AG04450 (cell line): ENCODE measurements at places on chromosomes 7 and 10. TPM values are rescaled to one million over a fixed set of nuclear protein-coding genes. Genes with fewer than 3 reads are reported as not detected.

DNA sequence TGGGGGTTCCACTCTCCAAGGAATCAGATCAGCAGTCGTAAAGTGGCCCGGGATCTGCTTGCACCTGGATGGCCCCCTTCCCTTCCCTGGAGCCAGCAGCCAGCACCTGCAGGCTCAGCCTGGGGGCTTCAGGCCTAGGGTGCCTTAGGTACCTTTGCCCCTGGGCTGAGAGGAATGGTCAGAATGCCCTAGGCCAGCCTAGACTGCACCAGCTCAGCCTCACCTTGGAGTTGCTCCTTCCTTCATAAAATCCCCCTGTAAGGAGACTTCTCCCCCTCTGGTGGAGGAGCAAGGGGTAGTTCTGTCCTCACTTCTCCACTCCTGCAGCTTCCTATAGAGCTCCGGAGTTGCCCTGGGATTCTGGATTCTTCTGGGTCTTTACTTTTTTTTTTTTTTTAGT, 32.4 kb upstream of the LBX1 start:
- no peak for DNase-seq

DNA sequence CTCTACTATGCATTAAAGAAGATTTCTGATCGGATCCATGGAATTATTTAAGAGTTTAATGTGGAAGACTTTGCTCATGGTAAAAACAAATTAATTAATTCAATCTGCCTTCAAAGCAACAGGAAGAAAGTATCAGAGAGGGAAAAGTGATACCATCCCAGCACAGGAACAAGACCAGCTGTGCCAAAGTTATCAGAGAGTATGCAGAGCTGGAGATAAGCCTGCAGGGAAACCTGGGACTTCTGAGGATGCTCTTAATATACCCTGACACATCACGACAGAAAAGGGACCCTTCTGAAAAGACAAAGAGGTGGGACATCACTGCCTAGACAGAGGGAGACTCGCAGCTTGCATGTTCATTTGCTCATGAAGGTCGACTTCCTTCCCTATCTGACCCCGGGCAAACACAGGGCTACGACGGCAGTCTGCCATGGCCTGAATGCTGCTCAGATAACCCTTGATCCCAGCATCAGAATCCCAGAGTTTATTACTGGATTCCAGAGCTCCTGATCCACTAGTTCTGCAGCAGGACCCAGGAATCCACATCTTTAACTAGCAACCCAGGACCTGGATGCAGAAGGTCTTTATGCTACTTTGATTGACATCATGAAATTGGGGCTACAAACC, 29.5 kb downstream of the FAM171A1 start:
- DNase-seq, result no peak

- no peak for DNase-seq
Observed at GRCh38 chr7:73823257-73823656, 7.5 kb upstream of the CLDN4 start.

DNA sequence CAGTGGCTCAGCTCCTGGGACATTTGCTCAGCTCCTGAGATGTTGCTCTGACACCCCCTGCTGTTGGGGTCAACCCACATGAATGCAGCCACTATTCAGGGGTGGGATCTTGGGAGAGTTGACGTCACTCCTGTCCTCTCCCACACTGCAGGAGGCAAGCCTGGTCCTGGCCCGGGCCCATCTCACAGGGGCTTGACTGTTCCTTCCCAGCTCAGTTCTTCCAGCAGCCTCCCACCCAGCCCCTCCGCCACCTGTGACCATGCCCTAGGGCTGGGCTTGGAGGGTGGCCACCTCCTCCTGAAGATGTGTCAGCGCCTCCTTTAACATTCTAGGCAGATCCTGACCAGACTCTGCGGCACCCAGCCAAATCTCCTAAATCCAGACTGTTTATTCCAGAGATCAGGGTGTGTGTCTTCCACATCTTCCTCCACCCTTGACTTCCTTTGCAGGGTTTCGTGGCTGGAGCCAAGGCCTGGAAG, 19.1 kb upstream of the OPALIN start:
- no peak for DNase-seq

GRCh38 chr7:155423337-155424285, 34.3 kb upstream of the EN2 start:
- DNase-seq, result no peak

DNA sequence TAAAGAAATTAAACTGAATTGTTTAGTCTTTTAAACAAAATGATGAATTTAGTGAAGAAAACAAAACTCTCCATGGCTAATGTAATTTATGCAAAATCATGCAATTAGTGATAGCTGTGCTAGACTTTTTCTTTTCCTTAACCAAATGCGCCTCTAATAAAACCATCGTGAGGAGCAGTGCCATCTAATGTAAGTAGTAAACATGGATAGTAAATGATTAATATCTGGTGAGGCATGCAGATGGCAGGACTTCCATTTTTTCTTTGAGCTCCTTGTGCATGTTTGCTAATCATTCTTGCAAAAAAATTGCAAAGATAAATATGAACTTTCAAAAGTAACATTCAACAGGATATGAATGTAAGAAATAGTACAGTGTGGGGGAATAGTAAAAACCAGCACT, 2.3 kb downstream of the INSYN2A start:
- DNase-seq, result no peak

- no peak for DNase-seq
Observed at GRCh38 chr7:51090411-51090810, 226.2 kb downstream of the COBL start.

DNA sequence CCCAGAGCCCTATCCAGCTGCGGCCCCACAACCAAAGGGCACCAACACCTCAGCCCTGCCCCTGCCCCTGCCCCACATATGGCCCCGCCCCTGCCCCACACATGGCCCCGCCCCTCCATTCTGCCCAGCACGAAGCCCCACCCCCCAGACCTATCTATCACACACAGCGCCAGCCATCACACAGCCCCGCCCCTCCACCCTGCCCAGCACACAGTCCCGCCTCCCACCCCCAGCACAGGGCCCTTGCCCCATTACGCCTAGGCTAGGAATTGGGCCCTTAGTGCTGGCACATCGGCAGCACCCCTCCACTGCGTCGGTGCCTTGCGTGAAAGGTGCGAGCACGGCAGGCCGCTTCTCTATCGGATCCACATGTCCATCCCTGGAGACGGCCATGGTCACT, 126.8 kb downstream of the MAD1L1 start:
- DNase-seq, result no peak

DNA sequence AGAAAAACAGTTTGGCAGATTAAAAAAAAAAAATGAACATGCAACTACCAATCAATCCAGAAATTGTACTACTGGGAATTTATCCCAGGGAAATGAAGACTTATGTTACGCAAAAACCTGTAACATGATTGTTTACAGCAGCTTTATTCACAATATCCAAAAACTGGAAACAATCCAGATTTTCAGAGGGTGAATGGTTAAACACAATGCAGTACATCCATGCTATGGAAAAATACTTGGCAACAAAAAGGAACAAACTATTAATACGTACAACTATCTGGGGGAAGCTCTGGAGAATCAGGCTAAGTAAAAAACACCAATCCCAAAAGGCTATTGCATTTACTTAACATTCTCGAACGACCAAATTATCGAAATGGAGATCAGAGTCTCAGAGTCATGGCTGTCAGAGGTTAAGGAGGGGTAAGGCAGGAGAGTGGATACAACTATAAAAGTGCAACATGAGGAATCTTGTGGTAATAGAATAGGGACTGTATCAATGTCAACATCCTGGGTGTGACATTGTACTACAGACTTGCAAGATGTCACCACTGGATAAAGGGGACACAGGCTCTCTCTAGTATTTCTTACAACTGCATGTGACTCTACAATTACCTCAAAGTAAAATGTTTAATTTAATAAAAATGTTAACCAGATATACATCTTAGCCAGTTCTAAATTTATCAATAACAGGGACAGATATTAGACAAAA, 21.5 kb upstream of the RUFY2 start:
- no peak for DNase-seq

DNA sequence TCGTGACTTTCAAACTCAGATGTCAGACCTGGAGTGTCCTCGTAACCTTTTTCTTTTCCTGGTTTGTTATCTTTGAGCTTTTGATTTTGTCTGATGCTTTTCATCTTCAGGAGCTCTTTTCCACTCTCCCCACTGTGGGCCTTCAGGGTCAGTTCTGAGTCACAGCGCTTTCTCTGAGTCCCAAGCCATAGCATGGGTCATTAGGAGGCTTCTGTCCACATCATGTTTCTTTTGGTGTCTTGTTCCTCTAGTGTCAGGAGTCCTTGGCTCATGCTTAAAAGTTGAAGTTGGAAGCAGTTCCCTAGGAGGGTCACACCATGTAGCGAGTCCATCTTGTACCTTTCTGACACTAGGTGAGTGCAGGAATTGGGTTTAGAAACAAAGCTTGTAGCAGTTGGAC, 40.3 kb downstream of the DAGLB start:
- DNase-seq, result no peak

DNA sequence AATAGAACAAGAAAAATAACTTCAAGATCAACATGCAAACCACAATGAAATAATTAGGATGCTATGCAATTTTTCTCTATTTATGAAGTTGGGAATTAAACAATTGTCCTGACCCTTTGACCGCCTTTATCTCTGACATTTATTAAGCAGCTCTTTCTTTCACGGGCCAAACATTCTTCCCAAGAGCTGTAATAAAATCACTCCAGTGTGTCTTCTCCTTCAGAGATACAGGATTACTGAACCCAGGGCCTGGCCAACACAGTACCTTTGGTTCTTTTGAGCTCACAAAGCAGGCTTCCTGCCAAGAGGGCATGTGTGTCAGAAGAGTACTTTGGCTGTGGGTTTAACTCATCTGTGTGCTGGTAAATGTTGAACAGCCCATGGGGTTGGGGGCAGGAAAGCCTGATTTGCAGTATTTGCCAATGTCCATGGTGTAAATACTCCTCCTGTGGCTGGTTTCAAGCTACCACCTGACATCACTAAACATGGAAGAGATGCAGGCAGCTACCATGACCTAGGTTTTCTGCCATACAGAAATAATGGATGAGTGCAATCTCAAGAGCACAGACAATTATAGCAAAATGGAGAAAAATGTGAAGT, 121.7 kb downstream of the FANK1 start:
- DNase-seq, result peak; percentile 13

GRCh38 chr10:129418496-129419225, 48.4 kb upstream of the MGMT start:
- DNase-seq, result no peak

Gene PDE1C
- polyA plus RNA-seq, result 3.4 and 3.8 TPM in 2 replicates

Gene PLPP4
- 0.10 TPM in 1 of 2 replicates, not detected in the other for polyA plus RNA-seq

Gene CTBP2
- polyA plus RNA-seq, result 52.5 and 64.0 TPM in 2 replicates

Gene BAMBI
- 10.8 and 11.0 TPM in 2 replicates for polyA plus RNA-seq

Gene FAM221A
- polyA plus RNA-seq, result 3.1 and 3.5 TPM in 2 replicates

Gene MYL10
- polyA plus RNA-seq, result not detected in 2 replicates

Gene MSMB
- not detected in 2 replicates for polyA plus RNA-seq

Gene ADRB1
- not detected in 2 replicates for polyA plus RNA-seq

Gene EPHA1
- polyA plus RNA-seq, result 0.09 TPM in 1 of 2 replicates, not detected in the other
